Mesendoderm (in vitro differentiated cells): ENCODE measurements at places on chromosomes 1 and 21.
A peak's percentile ranks its signal among the peaks of the same experiment; 100 is the strongest.

- DNase-seq, result no peak
- no peak overlapping the region for H3K4me3 ChIP-seq
- no peaks in the 10 kb centered on the region for H3K27me3 ChIP-seq
- no peaks in the 10 kb centered on the region for H3K36me3 ChIP-seq
- H3K4me1 ChIP-seq, result no peaks in the 10 kb centered on the region
- H3K27ac ChIP-seq, result no peak overlapping the region
Observed at GRCh38 chr1:16064536-16065268, 8.7 kb downstream of the FAM131C start.

DNA sequence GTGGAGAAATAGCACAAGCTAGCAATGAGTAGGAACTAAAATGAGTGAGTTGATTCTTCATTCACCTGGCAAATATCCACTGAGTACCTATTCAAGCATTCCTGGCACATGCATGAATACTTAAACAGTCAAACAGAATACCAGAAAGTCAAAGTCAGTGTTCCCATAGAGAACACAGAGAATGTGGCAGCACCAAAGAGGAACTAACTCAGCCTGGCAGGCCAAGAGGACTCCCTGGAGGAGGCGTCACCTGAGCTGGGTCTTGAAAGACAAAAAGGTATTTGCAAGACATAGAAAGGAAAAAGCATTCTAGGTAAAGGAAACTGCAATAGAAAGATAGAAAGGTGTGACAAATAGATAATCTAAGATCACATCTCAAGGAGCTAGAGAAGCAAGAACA is 49.7 kb downstream of the DMRTA2 start:
- no peaks in the 10 kb centered on the region for H3K4me1 ChIP-seq
- H3K36me3 ChIP-seq, result no peaks in the 10 kb centered on the region
- no peak for DNase-seq
- H3K27ac ChIP-seq, result no peak overlapping the region
- H3K4me3 ChIP-seq, result no peak overlapping the region
- H3K27me3 ChIP-seq, result no peaks in the 10 kb centered on the region

GRCh38 chr1:64245495-64245894 is 42.1 kb downstream of the UBE2U start:
- peaks cover 3% of the 10 kb centered on the region for H3K4me1 ChIP-seq
- DNase-seq, result peak; percentile 55
- no peaks in the 10 kb centered on the region for H3K27me3 ChIP-seq
- no peak overlapping the region for H3K27ac ChIP-seq

DNA sequence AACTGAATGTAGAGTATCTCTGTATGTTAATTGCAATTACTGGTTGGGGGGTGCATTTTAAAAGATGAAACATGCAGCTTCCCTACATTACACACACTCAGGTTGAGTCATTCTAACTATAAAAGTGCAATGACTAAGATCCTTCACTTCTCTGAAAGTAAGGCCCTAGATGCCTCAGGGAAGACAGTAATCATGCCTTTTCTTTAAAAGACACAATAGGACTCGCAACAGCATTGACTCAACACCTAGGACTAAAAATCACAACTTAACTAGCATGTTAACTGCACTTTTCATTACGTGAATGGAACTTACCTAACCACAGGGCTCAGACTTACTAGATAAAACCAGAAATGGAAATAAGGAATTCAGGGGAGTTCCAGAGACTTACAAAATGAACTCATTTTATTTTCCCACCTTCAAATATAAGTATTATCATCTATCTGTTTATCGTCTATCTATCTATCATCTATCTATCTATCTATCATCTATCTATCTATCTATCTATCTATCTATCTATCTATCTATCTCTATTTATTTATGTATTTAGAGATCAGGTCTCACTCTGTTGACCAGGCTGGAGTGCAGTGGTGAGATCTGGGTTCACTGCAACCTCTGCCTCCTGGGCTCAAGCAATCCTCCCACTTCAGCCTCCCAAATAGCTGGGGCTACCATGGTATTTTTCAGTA is 47.8 kb downstream of the CHML start:
- no peak overlapping the region for H3K4me3 ChIP-seq
- no peaks in the 10 kb centered on the region for H3K27me3 ChIP-seq
- H3K36me3 ChIP-seq, result no peaks in the 10 kb centered on the region
- peaks cover 2% of the 10 kb centered on the region for H3K4me1 ChIP-seq

GRCh38 chr1:167880580-167881021 is 33.3 kb downstream of the ADCY10 start:
- no peak for DNase-seq
- H3K27me3 ChIP-seq, result no peaks in the 10 kb centered on the region
- H3K27ac ChIP-seq, result no peak overlapping the region
- H3K36me3 ChIP-seq, result no peaks in the 10 kb centered on the region

DNA sequence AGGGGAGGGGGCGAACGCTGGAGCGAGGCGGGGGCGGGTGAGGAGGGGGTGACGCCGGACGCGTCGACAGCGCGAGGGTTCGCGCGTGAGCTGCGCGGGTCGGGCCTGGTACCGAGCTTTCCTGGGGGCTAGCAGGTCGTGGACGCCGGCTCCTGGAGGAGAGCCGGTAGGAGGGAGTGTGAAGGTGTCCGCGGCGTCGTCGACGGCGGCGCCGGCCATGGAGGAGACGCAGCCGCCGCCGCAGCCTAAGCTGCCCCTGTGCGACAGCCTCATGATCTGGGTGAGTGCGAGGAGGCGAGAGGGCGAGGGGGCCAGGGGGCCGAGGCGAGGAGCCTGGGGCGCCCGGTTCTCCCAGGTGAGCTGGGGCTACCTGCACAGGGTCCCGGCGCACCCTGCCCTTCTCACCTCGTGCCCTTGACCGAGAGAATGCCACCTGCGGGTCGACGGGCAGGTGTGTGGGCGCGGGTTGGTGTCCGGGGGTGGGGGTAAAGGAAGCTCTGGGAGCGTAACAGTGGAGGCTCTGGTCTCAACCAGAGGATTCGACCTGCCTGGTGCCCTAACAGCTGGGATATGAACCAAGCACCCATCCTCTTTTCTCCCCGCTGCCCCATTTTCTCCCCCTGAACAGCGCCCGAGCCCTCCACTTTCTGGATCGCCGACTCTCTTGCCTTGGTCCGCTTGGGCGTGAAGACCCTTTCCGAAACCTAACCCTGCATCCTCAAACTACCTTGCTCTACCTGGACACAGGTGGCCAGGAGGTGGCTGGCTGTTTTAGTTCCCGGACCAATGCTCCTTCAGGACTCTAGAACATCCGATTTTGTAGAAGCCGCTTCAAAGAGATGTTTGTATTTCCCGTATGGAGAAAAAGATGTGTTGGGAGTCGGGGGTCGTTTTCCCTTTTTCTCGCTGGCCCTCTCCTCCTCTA is at the start of gene HOOK1:
TSS of gene HOOK1 (plus strand) at position 49 of the 925 bp plus-strand sequence. CDS start at position 218, 169 bp downstream.
- peak; percentile 28 for DNase-seq
- peaks cover 5% of the 10 kb centered on the region for H3K4me1 ChIP-seq
- H3K27ac ChIP-seq, result no peak within 1 kb of the TSS
- no peaks in the 10 kb centered on the region for H3K27me3 ChIP-seq
- H3K4me3 ChIP-seq, result peak within 1 kb of the TSS; percentile 58

DNA sequence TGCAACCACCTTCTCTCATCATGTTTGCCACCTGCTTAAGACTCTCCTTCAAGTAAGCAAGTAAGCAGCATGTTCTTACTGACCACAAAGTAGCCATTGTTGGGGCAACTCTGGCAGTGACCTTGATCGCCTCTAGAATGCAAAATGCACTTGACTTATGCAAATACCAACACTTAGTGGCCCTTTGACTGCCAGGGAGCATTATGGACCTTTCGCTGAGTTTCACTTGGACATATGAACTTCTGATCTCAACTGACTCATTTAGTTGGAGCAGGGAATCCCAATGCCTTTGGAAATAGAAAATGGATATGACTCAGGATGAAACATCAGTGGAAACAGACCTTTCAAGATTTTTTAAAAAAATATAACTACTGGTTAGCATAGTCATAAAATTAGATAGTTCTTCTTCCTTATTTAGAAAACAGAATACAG is 6.1 kb upstream of the PLA2G5 start:
- no peaks in the 10 kb centered on the region for H3K27me3 ChIP-seq
- H3K36me3 ChIP-seq, result no peaks in the 10 kb centered on the region

DNA sequence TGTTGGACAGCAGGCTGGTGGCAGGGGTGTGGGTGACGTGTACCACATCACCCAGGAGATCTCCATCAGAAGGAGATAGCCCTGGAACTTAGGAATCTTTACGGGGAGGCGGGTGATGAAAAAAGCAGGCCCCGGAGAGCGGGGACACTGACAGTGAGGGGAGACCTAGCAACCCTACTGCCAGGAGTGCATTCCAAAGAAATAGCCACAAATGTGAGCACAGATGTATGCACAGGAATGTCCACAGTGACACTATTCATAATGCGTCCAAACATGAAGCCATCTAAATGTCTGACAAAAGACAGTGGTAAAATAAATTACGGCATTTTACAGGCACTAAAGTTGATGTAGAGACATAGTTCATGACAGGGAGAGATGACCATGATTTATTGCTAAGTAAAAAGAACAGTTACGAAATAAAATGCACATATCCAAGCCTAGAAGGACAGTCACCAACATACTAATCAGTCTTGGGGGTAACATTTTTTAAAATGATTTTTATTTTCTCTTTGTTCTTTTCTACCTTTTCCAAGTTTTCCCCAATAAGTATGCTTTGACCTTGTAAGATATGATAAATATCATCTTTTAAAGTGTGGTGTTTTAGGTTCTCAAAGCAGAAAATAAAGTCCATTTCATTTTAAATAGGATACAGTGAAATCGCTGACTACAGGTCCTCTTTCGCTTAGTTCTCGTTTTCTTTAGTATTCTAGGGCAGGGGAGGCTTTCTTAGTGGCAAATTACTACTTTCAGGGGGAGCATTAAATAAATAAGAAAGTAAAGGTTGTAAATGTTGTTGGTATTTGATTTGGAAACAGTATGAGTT is 21.3 kb downstream of the CD247 start:
- no peak for DNase-seq
- H3K36me3 ChIP-seq, result no peaks in the 10 kb centered on the region
- no peak overlapping the region for H3K4me3 ChIP-seq

- no peaks in the 10 kb centered on the region for H3K27me3 ChIP-seq
- no peaks in the 10 kb centered on the region for H3K4me1 ChIP-seq
- DNase-seq, result peak; percentile 42
Observed at GRCh38 chr1:71307451-71307850, 226.6 kb upstream of the ZRANB2 start.

DNA sequence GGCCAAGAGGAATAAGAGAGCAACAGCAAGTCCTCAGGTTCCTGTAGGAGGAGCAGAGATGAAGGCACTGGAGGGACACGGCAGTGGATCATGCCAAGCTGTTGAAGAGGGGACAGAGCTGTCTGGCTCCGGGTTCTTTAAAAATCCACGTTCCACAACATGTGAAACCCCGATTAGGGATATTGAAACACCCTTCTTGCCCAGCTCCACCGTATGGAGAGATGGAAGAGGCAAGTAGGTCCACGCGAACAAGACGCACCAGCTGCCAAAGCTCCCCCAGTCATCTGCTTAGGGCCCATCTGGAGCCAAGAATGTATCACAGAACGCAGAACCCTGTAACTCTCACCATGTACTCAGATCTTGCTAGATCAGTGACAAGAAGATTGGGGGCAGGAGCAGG is 3.9 kb downstream of the C1orf198 start:
- peaks cover 4% of the 10 kb centered on the region for H3K4me1 ChIP-seq
- no peaks in the 10 kb centered on the region for H3K27me3 ChIP-seq
- no peak overlapping the region for H3K27ac ChIP-seq
- no peaks in the 10 kb centered on the region for H3K36me3 ChIP-seq
- no peak overlapping the region for H3K4me3 ChIP-seq

DNA sequence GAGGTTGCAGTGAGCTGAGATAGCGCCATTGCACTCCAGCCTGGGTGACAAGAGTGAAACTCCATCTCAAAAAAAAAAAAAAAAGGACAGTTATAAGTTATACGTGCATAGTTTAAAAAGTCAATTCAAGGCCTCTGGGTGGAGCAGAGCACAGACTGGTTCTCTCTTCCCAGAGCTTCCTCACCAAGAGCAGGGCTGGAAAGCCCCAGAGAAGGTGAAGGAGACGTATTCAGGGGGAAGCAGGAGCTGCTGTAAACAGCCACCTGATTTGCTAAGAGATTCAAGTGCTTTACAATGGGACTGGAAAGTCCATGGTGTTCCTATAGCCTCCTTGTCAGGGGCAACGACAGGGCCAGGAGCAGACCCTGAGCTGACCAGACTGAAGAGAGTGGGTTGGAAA is 85.0 kb upstream of the LYST start:
- no peaks in the 10 kb centered on the region for H3K27me3 ChIP-seq
- no peaks in the 10 kb centered on the region for H3K4me1 ChIP-seq
- no peak overlapping the region for H3K4me3 ChIP-seq
- DNase-seq, result no peak
- H3K36me3 ChIP-seq, result no peaks in the 10 kb centered on the region
- H3K27ac ChIP-seq, result no peak overlapping the region

DNA sequence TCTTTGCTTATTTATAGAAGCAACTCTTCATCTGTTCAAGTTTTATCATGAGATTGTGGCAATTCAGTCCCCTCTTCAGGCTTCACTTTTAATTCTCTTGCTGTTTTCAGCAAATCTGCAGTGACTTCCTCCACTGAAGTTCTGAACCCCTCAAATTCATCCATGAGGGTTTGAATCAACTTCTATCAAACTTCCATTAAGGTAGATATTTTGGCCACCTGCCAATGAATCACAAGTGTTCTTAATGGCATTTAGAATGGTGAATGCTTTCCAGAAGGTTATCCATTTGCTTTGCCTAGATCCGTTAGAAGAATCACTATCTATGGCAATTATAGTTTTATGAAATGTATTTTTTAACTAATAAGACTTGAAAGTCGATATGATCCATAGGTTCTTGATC is 946.7 kb upstream of the B3GALT2 start:
- H3K27ac ChIP-seq, result no peak overlapping the region
- H3K27me3 ChIP-seq, result no peaks in the 10 kb centered on the region
- H3K36me3 ChIP-seq, result no peaks in the 10 kb centered on the region
- no peak for DNase-seq

- no peaks in the 10 kb centered on the region for H3K27me3 ChIP-seq
- H3K27ac ChIP-seq, result no peak overlapping the region
- no peak for DNase-seq
- H3K4me1 ChIP-seq, result no peaks in the 10 kb centered on the region
Observed at GRCh38 chr21:34187935-34188334, 114.6 kb downstream of the MRPS6 start.

DNA sequence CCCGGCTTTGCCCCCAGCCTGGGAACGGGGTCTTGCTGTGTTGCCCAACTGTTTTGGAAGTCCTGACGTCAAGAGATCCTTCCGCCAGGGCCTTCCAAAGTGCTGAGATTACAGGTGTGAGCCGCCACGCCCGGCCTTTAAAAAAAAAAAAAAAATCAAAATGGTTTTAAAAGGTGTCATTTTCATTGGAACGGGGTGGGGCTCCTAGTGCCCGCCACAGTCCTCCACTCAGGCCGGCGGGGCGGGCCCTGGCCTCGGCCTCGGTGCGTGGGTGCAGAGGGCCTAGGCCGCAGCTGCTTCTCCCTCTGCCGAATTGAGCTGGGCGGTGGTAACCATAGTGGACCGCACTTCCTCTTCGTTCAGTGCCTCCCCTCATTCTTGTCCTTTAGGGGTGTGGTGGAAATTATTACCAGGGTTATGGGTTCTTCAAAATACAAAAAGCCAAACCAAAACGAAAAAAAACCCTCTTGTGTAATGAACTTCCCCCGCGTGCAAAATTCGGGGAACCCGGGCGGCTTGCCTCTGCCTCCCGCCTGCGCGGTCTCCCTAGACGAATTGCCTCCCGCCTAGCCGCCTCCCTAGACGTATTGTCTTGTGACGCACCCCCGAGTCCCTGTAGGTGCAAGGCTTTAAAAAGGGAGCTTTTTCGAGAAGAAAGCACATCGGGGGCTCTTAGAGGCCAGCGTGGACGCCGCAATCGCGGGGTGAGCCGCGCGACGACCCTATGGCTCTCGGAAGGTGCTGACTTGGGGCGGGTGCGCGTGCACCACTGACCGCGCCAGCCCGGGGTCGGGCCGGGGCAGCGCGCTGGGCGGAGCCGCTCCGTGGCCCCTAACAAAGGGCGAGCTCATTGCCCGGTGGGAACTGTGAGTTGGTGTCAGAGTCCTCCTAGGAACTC is 10.5 kb upstream of the SPEN start:
- H3K4me3 ChIP-seq, result no peak overlapping the region
- H3K36me3 ChIP-seq, result no peaks in the 10 kb centered on the region
- H3K27me3 ChIP-seq, result no peaks in the 10 kb centered on the region
- no peaks in the 10 kb centered on the region for H3K4me1 ChIP-seq
